ENCODE measurements at places on chromosomes 4 and X.
A peak's percentile ranks its signal among the peaks of the same experiment; 100 is the strongest.

GRCh38 chr4:17780501-17781299, 721 bp downstream of the FAM184B start:
- no peaks in the 10 kb centered on the region for H3K36me3 ChIP-seq
- H3K27ac ChIP-seq, result no peak overlapping the region
- peaks cover 2% of the 10 kb centered on the region for H3K27me3 ChIP-seq
- peak overlapping the region; percentile 70 for H3K4me3 ChIP-seq

DNA sequence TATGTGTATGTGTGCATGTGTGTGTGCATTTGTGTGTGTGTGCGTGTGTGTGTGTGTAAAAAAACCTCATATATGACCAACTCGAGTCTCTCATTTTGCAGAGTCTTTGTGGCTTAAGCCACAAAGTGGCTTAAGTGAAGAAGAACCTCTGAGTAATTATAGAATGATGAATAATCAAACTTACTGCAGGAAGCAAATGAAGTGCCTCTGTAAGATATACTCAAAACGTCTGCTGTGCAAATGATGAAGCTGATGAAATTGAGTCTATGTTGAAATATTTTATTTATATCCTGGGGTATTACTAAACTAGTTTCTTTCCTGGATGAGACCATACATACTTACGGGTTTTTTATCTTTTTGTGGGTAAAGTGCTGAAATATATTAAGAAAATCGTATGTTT, 1198.7 kb downstream of the PCDH7 start:
- H3K27me3 ChIP-seq, result no peaks in the 10 kb centered on the region
- no peak overlapping the region for H3K4me3 ChIP-seq
- H3K36me3 ChIP-seq, result no peaks in the 10 kb centered on the region
- no peak overlapping the region for H3K27ac ChIP-seq

- no peaks in the 10 kb centered on the region for H3K4me1 ChIP-seq
- no peak overlapping the region for H3K27ac ChIP-seq
- H3K4me3 ChIP-seq, result no peak overlapping the region
- DNase-seq, result no peak
- H3K36me3 ChIP-seq, result no peaks in the 10 kb centered on the region
- no peaks in the 10 kb centered on the region for H3K27me3 ChIP-seq
Measured at GRCh38 chr4:81881855-81882621, 410.3 kb upstream of the RASGEF1B start.

DNA sequence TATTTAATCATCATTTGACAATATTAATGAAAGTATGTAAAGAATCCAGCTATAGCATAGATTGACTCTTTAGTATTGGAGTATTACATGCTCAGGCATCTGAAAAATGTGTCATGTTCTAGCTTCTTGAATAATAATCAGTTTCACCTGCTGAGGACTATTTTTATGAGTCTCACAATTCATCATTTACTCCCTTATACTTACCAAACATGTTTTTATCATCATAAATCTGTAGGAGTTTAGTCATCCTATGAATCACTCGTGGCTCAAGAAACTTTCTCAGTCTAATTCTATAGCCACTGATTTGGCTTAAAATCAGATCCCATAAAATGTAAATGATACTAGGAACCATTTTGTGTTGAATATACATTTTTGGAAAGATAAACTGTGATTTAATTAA, 1616.1 kb downstream of the C4orf33 start:
- H3K27me3 ChIP-seq, result no peaks in the 10 kb centered on the region
- no peak overlapping the region for H3K27ac ChIP-seq
- H3K4me1 ChIP-seq, result no peaks in the 10 kb centered on the region
- H3K36me3 ChIP-seq, result no peaks in the 10 kb centered on the region

GRCh38 chr4:79964020-79964399, 109.0 kb downstream of the ANTXR2 start:
- peaks cover 3% of the 10 kb centered on the region for H3K4me1 ChIP-seq
- no peak overlapping the region for H3K27ac ChIP-seq
- peaks cover 10% of the 10 kb centered on the region for H3K36me3 ChIP-seq
- no peaks in the 10 kb centered on the region for H3K27me3 ChIP-seq
- no peak for DNase-seq

DNA sequence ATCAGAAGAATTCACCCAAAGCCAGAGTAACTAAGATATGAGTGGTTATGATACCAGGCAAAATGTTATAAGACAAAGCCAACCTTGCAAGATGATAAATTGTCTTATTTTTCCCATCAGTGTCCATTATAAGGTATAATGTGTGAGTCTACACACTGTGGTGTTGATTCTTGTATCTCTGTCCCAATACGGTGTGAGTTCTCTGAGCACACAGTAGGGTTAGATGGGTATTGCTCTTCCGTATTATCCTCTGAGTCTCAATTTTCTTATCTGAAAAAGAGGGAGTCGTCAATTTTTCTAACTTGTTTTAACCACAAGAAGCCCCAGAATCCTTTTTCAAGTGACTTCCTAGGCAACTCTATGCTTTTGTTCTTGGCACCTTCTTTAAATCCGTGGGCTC, 69.9 kb downstream of the HMGB2 start:
- H3K4me1 ChIP-seq, result no peaks in the 10 kb centered on the region
- no peak overlapping the region for H3K27ac ChIP-seq
- DNase-seq, result no peak
- no peak overlapping the region for H3K4me3 ChIP-seq
- H3K27me3 ChIP-seq, result no peaks in the 10 kb centered on the region

- peaks cover 93% of the 10 kb centered on the region for H3K36me3 ChIP-seq
- no peaks in the 10 kb centered on the region for H3K27me3 ChIP-seq
- H3K4me1 ChIP-seq, result no peaks in the 10 kb centered on the region
Measured at GRCh38 chr4:183287309-183287659, 32.8 kb downstream of the CLDN22 start.

DNA sequence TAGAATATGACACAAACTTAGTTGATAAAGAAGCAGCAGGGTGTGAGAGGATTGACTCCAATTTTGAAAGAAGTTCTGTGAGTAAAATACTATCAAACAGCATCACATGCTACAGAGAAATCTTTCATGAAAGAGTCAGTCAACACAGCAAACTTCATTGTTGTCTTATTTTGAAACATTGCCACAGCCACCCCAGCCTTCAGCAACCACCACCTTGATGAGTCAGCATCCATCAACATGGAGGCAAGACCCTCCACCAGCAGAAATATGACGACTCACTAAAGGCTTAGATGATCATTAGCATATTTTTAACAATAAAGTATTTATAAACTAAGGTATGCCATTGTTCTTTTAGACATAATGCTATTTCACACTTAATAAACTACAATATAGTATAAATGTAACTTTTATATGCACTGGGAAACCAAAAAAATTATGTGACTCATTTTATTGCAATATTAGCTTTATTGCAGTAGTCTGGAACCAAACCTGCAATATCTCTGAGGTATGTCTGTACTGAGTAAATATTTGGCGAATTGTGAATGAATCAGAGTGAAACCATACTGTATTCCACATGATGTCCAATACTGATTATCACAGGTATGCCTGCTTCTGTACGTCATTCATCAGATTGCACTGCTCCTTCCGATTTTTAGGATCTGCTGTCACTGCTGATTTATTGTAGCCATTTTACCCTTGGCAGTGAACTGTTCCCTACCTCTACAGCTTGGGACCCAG, 11.6 kb downstream of the FRMPD4 start:
- no peaks in the 10 kb centered on the region for H3K27me3 ChIP-seq
- H3K36me3 ChIP-seq, result no peaks in the 10 kb centered on the region
- no peaks in the 10 kb centered on the region for H3K4me1 ChIP-seq
- H3K27ac ChIP-seq, result no peak overlapping the region

GRCh38 chr4:157713342-157713741, 459.5 kb downstream of the GASK1B start:
- H3K27me3 ChIP-seq, result no peaks in the 10 kb centered on the region
- no peak overlapping the region for H3K4me3 ChIP-seq

GRCh38 chr4:161189286-161190134, 974.3 kb downstream of the FSTL5 start:
- H3K36me3 ChIP-seq, result no peaks in the 10 kb centered on the region
- DNase-seq, result no peak
- H3K27me3 ChIP-seq, result no peaks in the 10 kb centered on the region
- no peak overlapping the region for H3K27ac ChIP-seq

Measured in neuronal stem cell (in vitro differentiated cells).